ENCODE measurements at places on chromosomes 1 and 21.

DNA sequence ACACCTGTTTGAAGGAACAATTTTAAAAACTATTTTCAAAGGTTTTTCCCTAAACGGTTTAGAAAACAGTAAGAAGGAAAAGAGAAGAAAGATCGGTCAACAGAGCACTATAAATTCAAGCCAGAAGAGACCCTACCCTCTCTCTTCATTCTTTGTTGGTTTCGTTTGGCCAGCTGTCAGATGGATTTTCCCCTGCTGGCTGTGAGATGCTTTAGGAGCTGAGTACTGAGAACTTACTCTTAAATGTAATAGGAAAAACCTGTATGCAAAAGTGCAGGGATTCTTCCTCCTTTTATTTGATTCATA, 1.3 kb upstream of the TXNIP start:
- no peak for DNase-seq

DNA sequence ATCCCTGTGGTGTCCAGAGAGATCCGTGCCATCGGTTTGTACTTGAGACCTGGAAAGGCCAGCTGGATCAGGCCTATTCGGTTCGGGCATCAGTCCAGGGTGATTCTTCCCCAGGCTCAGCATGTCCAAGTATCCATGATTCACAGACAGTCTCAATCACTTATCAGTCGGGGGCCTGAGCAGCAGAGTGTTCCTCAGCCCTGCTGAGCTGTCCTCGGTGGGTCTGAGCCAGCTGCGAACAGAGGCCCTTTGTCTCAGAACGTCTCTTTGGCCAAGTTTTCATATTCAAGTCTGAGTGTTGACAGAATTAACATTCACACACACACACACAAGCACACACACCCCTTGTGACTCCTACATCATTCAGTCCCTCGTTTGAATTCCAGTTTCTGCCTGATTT, 33.4 kb upstream of the OSBPL9 start:
- DNase-seq: no peak

DNA sequence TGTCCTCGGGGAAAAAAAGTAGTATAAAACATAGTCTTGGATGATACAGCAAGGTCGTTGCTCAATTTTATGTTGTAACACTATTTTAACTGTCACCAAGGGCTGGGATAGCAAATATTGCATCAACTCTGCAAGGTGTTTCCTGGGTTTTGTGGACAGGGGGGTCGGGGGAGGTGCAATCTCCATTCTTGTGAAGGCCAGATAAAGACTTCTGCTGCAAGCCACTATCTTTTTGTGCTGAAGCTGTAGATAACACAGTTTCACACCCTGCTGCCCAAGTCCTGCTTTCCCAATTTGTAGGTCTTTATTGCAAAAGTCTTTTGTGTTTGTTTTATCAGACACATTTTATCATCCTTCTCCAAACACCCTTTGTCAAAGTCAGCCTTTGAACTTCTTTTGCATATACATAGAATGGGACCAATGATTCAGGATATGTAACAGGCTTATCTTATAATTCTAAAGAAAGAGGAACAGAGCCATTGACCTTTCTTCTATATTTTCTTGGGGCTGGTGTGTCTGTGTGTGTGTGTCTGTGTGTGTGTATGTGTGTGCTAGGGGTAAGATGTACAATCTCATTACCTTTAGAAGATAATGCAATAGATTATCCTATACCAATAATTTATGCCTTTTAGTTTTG, 140.6 kb downstream of the RUNX1 start:
- DNase-seq: no peak

GRCh38 chr1:226133504-226134123, 52.9 kb downstream of the ACBD3 start:
- DNase-seq: no peak

DNA sequence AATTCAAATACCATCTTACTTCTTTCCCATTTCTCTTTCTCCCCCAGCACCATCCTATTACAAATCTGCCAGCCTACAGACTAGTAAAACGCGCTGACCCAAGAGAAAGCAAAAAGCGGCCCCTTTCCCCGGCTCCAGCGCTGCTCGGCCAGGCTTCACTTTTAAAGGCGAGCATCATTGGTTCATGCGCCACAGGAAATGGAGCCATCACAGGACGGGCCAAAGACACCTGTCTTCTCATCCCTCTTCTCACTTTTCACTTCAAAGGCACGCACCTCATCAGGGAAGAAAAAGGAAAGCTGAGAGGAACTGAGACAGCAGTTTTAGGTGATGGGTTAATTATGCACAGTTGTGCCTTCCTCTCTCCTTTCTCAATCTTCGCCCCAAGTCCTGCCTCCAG, 664.2 kb upstream of the USP24 start:
- DNase-seq: no peak

GRCh38 chr21:37475186-37475868, 108.8 kb downstream of the DYRK1A start:
- DNase-seq: no peak

GRCh38 chr1:77170687-77171086, 48.5 kb downstream of the PIGK start:
- no peak for DNase-seq

GRCh38 chr1:44585315-44585920, 88.9 kb downstream of the TMEM53 start:
- DNase-seq: no peak

DNA sequence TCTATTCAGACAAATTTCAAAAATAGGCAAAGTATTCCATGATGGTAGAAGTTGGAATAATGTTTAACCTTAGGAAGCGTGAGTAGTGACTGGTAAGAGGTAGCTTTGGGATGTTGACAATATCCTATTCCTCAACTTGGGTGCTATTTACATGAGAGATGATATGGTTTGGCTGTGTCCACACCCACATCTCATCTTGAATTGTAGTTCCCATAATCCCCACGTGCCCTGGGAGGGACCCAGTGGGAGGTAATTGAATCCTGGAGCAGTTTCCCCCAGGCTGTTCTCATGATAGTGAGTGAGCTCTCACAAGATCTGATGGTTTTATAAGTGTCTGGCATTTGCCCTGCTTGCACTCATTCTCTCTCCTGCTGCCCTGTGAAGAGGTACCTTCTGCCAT, 67.3 kb downstream of the PLPPR4 start:
- no peak for DNase-seq

GRCh38 chr1:236982380-236982779, 21.9 kb downstream of the MT1HL1 start:
- no peak for DNase-seq

GRCh38 chr1:235161685-235162327, 756 bp upstream of the RBM34 start:
- no peak for DNase-seq

- DNase-seq: no peak
Measured at GRCh38 chr1:208772891-208773290, 528.7 kb upstream of the PLXNA2 start.

DNA sequence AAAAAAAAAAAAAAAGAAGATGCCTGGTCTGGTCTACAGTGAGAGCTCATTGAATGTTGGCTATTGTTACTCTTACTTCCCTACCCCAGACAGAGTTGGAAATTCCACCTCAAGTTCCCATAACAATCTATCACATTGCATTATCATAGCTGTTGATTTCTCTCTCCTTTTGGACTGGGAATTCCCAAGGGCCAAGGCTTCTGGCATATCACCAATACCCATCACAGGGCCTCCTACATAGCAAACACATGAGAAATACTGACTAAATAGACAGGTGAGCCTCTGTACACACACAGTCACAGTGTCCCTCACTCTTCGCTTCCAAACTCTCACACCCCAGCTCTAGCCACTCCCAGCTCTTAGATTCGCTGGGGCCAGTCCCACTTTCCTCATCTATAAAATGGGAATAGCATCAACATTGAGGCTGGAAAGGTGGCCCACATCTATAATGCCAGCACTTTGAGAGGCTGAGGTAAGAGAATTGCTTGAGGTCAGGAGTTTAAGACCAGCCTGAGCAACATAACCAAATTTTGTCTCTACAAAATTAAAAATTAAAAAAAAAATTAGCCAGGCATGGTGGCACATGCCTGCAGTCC, 6.4 kb downstream of the PTAFR start:
- no peak for DNase-seq

GRCh38 chr1:226457307-226457712, 49.4 kb upstream of the PARP1 start:
- peak; percentile 58 for DNase-seq

GRCh38 chr1:228437424-228437962, 20.8 kb upstream of the TRIM17 start:
- no peak for DNase-seq

GRCh38 chr1:203295796-203296195, 9.5 kb upstream of the BTG2 start:
- no peak for DNase-seq

DNA sequence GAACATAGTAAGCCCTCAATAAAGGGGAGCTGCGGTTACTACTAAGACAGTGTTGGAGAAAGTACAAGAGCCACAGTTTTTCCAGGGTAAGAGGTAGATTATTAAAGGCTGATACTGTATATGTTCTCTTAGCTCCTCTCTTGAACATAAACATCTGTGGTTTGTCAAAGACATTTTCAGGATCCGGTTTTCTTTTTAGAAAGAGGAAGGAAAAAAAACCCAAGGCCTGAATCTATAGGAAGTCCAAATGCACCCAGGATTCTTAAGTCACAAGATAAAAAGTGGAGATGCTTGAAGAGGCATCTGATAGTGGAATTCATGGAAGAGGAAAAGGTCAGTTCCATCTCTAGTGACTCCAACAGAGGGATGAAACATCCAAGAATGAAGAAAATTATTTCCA, 24.6 kb upstream of the SLC45A3 start:
- no peak for DNase-seq

- peak; percentile 49 for DNase-seq
Measured at GRCh38 chr1:204366759-204367158, 7.0 kb upstream of the PLEKHA6 start.

- no peak for DNase-seq
Measured at GRCh38 chr1:232150770-232151548, 479.0 kb downstream of the SIPA1L2 start.

- DNase-seq: peak; percentile 81
Measured at GRCh38 chr1:212683357-212683722, 16.3 kb downstream of the BATF3 start.

GRCh38 chr1:18973446-18973955, 17.0 kb upstream of the IFFO2 start:
- DNase-seq: no peak

- DNase-seq: no peak
Measured at GRCh38 chr1:193703121-193703520, 516.7 kb upstream of the B3GALT2 start.

DNA sequence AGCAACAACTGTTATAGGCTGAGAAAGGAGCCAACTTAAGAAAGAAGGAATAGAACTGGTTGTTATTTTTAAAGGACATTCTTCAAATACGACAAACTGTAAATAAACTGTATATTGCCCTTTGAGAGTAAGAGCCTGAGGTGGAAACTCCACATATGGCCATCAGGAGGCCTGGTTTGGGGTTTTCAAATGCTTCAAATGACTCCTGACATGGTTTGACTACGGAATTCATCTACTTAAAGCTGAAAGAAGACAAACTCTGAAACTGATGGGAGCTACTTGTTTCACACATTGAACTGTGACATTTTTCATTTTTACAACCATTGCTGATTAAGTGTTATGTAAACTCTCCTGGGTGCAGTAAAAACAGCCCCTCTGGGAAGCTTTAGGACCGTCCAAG, 59.8 kb downstream of the NGF start:
- no peak for DNase-seq

DNA sequence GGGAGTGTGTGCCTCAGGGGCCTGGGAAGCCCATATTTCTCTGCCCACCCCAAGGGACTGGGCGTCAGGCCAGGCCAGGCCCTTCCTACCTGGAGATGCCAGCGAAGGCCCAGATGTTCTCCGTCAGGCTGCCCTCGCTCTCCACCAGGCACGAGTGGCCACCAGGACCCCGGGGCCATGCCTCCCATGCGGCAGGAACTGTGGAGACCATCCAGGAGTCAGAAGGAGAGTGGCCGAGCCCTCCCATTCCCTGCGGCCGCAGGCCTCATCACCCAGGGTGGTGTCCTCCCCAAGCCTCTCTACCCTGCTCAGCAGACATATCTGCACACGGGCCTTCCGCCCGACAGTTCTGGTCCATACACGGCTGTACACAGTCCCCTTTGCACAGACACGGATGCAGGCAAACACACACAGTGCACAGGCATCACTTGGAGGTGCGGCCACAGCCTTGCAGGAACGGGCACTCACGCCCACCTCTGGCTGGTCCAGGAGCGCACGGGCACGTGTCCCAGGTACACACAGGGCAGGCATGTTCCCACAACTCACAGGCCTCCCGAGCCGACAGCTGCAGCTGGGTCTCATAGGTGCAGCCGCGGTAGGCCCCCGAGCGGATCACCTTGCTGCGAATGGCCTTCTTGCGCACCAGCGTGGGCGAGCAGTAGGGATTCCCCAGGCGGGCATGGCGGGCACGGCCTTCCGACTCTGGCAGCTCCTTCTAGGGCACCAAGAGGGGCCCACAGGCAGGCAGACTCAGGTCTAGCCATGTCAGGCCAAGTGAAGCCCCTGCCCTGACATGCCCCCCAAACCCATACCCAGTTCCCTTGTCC, 5.9 kb upstream of the KIF17 start:
- DNase-seq: no peak

GRCh38 chr1:19178734-19179398, 31.2 kb downstream of the UBR4 start:
- DNase-seq: no peak

DNA sequence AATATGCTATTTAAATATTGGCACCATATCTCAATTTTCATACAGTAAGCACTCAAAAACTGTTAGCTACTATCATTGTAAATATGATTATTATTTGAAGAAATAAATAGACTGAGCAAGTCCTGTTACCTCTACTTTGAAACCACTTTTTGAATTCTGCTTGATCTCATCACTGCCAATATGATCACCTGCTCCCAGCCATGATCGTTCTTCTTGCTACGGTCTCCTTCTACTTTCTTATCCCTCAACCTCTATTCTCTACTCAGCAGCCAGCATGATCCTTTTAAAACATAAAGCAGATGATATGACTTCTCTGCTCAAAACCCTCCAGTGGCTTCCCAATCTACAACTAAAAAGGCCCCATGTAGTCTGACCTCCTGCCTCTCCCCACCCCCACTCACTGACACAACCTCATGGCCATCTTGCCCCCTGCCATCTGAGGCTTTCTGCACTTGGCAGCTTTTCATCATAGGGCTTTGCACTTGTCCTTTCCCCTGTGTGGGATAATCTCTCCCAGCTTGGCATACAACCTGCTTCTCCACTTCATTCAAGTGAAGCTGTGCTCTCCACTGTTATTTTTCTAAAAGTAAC, 27.2 kb downstream of the CD34 start:
- DNase-seq: no peak

GRCh38 chr1:213623862-213624261, 363.9 kb upstream of the PROX1 start:
- no peak for DNase-seq

DNA sequence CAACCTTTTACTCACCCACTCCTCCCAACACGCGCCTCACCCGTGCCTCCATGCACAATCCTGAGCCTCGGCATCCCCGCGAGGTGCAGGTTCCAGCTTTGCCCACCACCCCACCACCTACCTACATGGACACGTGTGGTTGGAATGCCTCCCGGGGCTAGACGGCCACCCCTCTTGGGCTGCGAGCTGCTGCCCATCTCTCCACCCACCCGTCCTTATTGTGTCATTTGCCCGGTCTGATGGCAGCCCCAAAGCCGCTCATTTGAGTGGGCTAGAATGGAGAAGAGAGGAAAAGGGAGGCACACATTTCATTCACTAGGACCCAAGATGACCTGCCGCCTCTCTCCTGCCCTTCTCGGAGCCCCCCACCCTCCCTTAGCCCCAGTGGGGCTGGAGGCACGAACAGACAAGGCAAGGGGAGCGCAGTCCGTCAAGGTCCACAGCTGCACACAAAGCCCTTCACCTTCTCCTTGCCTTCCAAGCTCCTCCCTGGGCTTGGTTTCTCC, 785 bp downstream of the ZNF697 start:
- DNase-seq: no peak

GRCh38 chr1:224809613-224810012, 119.9 kb upstream of the DNAH14 start:
- DNase-seq: no peak

GRCh38 chr1:208036106-208036808, 125.3 kb upstream of the CD34 start:
- DNase-seq: no peak
